ENCODE measurements at places on chromosomes 2 and 18.

- DNase-seq, result peak; percentile 75
Measured at GRCh38 chr2:127024769-127025358, 82.1 kb downstream of the BIN1 start.

DNA sequence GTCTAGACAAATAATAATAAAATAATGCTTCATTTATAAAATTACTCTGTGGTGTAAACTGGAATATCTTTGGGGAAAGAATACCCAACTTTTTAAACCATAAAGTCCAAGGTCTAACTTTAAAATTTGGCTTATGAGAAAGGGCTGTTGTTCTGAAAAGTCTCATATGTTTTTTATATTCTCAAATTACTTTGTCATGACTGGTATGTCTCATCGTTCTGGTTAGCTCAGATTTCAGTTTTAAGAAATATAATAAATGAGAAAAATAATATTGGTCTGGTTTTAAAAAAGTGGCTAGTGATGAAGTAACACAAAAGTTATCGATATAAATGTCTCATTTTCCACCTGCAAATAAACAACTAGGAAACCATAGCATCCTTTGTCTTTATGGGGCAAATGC, 1658.1 kb downstream of the LRP1B start:
- no peak for DNase-seq

GRCh38 chr2:5691221-5691984, 781 bp upstream of the SOX11 start:
- no peak for DNase-seq

- no peak for DNase-seq
Measured at GRCh38 chr2:85525567-85525966, 13.4 kb upstream of the MAT2A start.

DNA sequence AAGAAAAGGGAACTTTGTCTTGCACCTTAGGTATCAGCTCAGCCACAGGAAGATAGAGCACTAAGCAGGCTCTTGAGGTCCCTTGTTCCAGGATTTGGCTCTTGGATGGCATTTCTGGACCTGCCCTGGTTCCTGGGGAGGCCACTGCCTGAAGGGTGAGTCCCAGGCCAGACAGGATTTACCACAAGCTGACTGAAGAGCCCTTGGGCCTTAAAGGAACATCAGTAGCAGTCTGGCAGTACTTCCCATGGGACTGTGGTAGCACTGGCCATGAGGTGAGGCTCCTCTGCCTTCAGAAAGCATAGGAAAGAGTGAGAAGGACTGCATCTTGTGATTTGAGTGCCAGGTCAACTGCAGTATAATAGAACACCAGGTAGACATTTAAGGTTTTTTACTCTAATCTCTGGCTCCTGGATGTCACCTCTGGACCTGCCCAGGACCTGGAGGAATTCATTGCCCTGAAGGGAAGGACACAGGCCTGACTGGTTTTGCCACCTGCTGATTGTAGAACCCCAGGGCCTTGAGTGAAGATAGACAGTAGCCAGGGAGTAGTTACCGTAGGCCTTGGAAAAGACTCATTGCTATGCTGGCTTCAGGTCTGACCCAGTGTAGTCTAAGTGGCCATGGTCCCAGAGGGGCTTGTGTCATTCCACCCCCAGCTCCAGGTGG, 154.4 kb upstream of the CREB1 start:
- no peak for DNase-seq

DNA sequence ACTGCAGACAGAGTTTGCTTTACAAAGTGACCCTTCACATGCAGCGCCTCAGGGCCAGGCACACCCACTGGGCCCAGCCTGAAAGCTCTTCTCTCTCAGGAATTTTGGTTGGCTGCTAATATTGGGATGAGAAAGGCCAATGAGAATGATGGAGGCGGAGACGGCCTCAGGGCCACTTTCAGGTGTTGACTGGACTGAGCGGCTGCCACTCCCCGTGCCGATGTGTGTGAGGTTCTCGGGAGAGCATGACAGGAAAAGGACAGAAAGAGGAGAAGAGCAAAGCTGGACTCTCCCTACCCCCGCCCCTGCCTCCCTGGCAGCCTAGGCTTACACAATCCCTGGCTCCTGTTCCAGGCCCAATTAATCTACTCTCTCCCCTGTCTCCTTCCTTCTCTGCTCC, 155.7 kb downstream of the CELF4 start:
- no peak for DNase-seq

- no peak for DNase-seq
Measured at GRCh38 chr2:232928551-232929302, 58.7 kb downstream of the SNORC start.

GRCh38 chr18:27787547-27787946, 389.4 kb downstream of the CDH2 start:
- DNase-seq, result no peak

GRCh38 chr2:126858436-126858835, 40.3 kb upstream of the TEX51 start:
- DNase-seq, result no peak

DNA sequence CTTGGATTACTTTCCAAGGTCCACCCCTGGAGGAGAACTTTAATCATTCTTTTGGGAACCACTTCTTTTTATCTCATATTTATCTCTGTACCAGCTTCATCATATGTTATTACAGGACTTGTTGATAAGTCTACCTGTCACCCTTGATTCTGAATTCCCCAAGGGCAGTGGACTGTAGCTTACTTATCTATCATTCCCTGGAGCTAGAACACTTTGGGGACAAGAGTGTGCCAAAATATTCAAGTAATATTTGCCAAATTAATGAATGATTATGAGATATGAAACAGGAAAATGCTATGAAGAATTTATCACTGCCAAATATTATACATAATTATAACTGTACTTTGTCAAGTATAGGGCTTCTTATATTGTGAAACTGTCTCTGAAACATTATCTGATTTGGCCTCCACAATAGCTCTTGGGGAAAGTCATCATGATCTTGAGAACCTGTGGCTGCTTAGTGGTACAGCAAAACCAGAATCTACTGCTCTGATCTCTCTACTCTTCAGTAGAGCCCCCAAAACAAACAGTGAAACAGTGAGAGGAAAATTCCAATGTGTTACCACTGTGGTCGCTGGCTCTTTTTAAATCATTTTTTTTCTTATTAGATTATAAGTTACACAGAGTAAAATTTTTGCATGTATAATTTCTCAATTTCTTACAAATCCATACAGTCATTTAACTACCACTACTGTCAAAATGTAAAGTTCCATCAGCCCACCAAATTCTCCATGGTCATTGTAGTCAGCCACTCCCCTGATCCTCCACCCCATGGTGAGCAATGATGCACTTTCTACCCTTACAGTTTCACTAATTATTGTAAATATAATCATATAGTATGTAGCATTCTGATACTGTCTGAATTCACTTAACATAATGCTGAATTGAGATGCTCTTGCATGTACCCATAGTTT, 197.5 kb downstream of the PIEZO2 start:
- DNase-seq, result no peak

DNA sequence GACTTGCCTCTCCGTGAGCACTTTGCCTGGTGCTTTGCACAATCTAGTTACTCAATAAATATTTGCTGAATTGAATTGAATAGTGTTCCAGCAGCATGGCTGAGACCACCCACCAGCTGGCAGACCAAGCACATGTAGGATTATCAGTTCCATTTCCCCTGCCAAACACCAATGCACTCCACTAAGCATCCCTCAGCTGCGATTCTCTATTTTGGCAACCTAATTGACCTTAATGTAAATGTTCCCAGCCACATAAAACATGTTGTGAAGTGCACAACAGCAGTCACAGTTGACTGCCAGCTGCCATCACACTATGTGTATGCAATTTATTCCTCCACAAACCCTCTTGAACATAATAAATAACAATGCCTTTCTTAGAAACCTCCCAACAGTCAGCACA, 1879.4 kb upstream of the PIK3C3 start:
- DNase-seq, result no peak

DNA sequence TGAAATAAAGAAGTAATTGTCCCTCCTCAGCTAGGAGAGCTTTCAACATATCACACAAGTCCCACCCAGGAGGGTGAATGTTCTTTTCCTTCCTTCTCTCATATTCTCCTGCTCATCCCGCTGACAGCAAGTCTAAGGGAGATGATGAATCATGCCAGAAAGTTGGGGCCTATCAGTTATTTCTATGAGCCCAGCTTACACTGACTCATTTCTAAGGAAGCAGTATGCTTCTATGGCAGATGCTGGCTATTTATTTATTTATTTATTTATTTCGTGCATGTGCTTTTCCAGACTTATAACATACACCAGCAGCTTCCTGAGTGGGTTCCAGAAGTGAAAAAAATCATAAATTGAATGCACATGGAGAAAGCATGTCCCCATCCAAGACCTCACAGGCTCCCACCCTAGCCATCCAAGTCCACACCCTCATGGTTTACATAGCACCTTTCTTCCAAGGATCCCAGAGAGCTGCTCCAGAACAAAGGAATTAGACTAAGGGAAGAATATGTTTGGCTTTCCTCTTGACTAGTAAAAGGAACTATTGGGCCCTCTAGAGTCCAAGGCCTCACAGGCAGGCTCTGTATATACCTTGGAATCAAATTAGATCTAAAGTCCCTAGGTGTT, 1074.2 kb upstream of the ZEB2 start:
- DNase-seq, result peak; percentile 97

Data from ELR (cell line).